ENCODE measurements at places on chromosomes 3 and 15. TPM values are rescaled to one million over a fixed set of nuclear protein-coding genes. Genes with fewer than 3 reads are reported as not detected.

DNA sequence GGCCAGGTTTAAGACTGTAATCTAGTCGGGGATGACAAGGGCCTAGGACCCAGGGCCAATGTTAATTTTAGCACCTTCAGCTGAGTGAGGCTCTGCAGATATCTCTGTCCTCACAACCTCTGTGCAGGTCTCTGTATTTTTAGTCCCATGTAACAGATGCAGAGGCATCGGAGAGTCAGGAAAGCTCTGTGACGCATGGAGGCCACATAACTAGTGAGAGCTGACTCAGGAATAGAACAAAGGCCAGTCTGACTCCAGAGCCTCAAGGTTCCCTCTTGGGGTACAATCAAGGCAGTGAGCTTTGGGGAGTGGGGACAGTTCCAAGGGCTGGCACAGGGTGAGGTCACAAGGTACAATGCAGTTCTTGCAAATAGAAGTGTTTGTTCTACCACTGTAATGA lies 31.0 kb downstream of the FSTL1 start:
- no peaks in the 10 kb centered on the region for H3K36me3 ChIP-seq
- no peak overlapping the region for H3K4me3 ChIP-seq
- no peak for DNase-seq
- H3K27ac ChIP-seq, result no peak overlapping the region
- H3K4me1 ChIP-seq, result peaks cover 14% of the 10 kb centered on the region

- no peaks in the 10 kb centered on the region for H3K4me1 ChIP-seq
- no peak overlapping the region for H3K27ac ChIP-seq
- H3K27me3 ChIP-seq, result no peaks in the 10 kb centered on the region
- no peaks in the 10 kb centered on the region for H3K36me3 ChIP-seq
- DNase-seq, result no peak
Measured at GRCh38 chr3:30456264-30456663, 150.1 kb upstream of the TGFBR2 start.

GRCh38 chr3:38136393-38136776 lies 542 bp downstream of the ACAA1 start:
- peak overlapping the region; percentile 88 for H3K27ac ChIP-seq
- no peaks in the 10 kb centered on the region for H3K27me3 ChIP-seq
- H3K4me3 ChIP-seq, result peak overlapping the region; percentile 90
- peaks cover 42% of the 10 kb centered on the region for H3K36me3 ChIP-seq
- DNase-seq, result peak; percentile 75

DNA sequence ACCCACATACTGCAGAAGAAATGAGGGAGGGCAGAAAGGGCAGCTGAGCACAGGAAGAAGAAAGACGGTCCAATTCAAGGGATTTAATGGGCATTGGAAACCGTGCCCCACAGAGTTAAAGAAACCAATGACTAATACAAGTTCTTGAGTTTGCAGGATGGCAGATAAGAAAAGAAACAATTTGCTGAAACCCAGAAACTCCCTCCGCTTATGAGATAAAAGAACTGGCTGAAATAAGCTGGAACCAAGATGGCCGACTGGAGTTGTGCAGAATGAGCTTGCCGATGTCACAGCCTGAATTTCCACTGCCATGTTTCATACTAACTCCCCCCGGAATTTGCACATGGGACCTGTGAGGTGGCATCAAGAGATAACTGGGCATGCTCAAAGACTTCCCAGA lies 47.1 kb downstream of the SCAP start:
- no peak for DNase-seq
- no peak overlapping the region for H3K4me3 ChIP-seq
- H3K27ac ChIP-seq, result no peak overlapping the region

- no peaks in the 10 kb centered on the region for H3K27me3 ChIP-seq
- H3K4me1 ChIP-seq, result peaks cover 31% of the 10 kb centered on the region
- no peak overlapping the region for H3K27ac ChIP-seq
- peaks cover 22% of the 10 kb centered on the region for H3K36me3 ChIP-seq
Measured at GRCh38 chr15:56165234-56165633, 78.4 kb downstream of the RFX7 start.

GRCh38 chr15:60160909-60161308 lies 156.8 kb downstream of the FOXB1 start:
- peaks cover 4% of the 10 kb centered on the region for H3K4me1 ChIP-seq
- H3K27ac ChIP-seq, result no peak overlapping the region
- DNase-seq, result no peak
- H3K36me3 ChIP-seq, result no peaks in the 10 kb centered on the region

GRCh38 chr15:27238209-27238608 lies 267.2 kb downstream of the GABRG3 start:
- no peak overlapping the region for H3K27ac ChIP-seq
- H3K27me3 ChIP-seq, result no peaks in the 10 kb centered on the region
- DNase-seq, result no peak
- H3K4me1 ChIP-seq, result no peaks in the 10 kb centered on the region

DNA sequence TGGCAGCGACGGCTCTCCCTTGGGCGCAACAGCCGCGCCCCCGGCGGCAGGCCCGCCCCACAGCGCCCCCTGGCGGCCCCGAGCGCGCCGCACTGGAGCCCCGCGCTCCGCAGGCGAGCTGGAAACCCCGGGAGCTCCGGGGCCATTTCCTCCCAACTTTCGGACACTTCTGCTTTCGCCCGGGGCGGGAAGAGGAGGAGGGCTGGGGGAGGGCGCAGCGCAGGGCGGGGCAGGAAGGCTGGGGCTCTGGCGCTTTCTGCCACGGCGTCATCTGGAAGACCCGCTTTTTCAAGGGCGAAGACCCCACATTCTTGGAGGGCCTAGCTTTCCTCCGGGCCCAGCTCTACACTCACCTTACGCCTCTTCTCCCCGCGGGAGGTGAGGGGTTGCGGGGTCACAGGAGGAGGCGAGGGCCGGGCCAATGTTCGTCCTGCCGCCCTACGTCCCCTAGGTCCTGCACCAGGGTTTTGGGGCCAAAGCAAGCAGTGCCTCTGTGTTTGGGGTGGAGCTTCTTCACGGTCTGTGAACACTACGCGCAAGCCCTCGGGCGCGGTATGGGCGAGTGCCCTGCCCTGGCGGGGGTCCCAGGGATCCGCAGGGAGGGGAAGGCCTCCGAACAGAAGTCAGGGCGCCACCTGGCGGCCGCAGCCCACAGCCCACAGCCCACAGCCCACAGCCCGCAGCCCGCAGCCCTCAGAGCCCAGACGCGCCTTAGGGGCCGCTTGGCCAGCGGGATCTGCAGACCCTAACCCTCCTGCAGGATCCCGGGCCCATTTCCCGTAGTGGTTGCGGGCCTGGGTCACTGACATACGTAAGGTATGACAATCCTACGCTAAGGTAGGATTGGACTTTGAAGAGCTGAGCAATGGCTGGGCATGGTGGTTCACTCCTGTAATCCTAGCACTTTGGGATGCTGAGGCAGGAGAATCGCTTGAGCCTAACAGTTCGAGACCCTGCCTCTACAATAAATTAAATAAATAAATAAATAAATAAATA lies 31.1 kb downstream of the FOXL2 start:
- peaks cover 6% of the 10 kb centered on the region for H3K4me1 ChIP-seq
- peak overlapping the region; percentile 88 for H3K4me3 ChIP-seq
- H3K27ac ChIP-seq, result peak overlapping the region; percentile 76
- no peaks in the 10 kb centered on the region for H3K36me3 ChIP-seq
- H3K27me3 ChIP-seq, result peaks cover 17% of the 10 kb centered on the region
- peak; percentile 94 for DNase-seq

GRCh38 chr3:31290046-31290445 lies 242.7 kb upstream of the STT3B start:
- no peaks in the 10 kb centered on the region for H3K36me3 ChIP-seq
- peak overlapping the region; percentile 68 for H3K27ac ChIP-seq
- peaks cover 39% of the 10 kb centered on the region for H3K4me1 ChIP-seq
- H3K4me3 ChIP-seq, result no peak overlapping the region
- DNase-seq, result no peak

- H3K36me3 ChIP-seq, result no peaks in the 10 kb centered on the region
- no peak overlapping the region for H3K27ac ChIP-seq
- H3K27me3 ChIP-seq, result peaks cover 22% of the 10 kb centered on the region
Measured at GRCh38 chr3:134432236-134432635, 53.5 kb downstream of the ANAPC13 start.

DNA sequence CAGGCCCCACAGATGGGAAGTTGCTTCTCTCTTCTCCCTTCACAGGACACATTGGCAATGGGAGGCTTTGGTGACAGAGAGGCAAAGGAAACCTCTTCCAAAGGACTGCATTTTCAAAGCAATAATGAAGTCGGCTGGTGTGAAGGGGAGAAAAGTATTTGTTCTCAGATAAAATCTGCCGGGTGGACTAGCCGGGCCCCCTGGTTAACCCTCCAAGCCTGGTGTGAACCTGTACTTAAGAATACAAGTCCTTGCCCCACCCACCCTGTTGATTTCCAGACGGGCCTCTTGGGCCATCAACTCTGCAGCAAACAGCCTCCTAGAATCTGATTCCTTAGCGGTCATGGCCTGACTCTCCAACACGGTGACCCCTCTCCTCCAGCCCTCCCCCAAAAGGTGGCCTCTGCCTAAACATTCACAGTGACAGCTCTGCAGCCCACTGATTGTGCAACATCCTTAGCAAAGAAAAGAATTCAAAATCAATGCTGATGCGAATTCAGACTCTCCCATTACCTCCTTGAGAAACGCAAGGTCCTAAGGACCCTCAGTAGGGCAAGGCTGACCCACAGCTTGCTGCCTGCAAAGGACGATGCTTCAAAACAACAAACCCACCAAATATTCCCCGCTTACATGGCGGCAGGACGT lies 9.9 kb downstream of the TLE3 start:
- DNase-seq, result no peak
- no peaks in the 10 kb centered on the region for H3K27me3 ChIP-seq
- H3K36me3 ChIP-seq, result peaks cover 93% of the 10 kb centered on the region
- H3K4me3 ChIP-seq, result no peak overlapping the region
- peaks cover 79% of the 10 kb centered on the region for H3K4me1 ChIP-seq
- H3K27ac ChIP-seq, result no peak overlapping the region

DNA sequence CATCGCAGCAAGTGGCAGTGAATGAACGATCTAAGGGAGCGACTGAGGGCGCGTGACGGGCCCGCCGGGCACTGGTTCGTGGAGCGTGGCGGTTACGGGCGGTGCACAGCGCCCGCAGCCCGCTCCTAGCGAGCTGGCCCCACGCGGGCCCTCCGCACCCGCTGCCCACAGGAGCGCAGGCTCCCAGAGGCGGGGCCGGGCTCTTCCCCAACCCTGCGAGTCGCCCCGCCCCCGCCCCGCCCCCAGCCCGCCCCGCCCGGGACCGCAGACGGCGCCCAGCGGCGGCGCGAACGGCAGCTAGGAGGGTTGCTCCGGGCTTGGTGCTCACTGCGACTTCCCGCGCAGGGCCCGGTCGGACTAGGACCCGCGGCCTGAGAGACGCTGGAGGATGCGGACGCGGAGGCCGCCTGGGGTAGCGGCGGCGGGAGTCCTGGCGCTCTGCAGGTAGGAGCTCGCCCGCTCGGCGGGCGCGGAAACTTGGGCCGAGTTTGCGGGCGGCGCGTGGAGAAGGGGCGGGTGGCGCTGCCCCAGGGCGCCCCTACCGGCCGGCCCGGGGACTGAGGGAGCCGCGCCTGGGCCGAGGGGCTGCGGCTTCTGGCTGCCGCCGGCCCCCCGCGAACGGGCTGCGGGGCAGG lies at the start of gene C15orf39:
Gene C15orf39 (plus strand): TSS at position 267 of the 635 bp plus-strand sequence. CDS start 4,167 bp downstream, outside the sequence.
- peaks cover 59% of the 10 kb centered on the region for H3K4me1 ChIP-seq
- peak within 1 kb of the TSS; percentile 94 for H3K4me3 ChIP-seq
- H3K27ac ChIP-seq, result peak within 1 kb of the TSS; percentile 90

DNA sequence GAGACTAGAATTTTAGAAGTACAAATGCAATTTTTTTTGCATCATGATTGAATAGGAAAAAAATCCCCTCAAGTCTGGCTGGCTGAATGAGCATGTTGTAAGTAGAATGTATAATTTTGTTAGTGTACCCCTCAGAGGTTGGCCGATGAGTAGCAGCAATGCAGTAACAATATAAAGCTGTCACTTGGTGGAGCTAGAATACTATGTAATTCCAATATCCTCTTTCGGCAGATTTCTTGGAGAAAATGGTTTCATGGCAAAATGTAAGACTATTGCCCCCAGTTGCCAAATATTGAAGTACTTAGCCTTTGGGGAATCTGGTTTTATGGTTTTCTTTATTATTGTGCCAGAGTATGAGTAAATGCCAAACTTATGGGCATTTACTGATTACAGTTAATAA lies 39.8 kb upstream of the SGO1 start:
- no peaks in the 10 kb centered on the region for H3K36me3 ChIP-seq
- no peak overlapping the region for H3K27ac ChIP-seq
- no peak for DNase-seq
- H3K4me1 ChIP-seq, result no peaks in the 10 kb centered on the region
- no peak overlapping the region for H3K4me3 ChIP-seq

GRCh38 chr15:35912196-35912595 lies 366.2 kb upstream of the DPH6 start:
- H3K4me1 ChIP-seq, result no peaks in the 10 kb centered on the region
- DNase-seq, result no peak
- H3K27me3 ChIP-seq, result no peaks in the 10 kb centered on the region
- no peak overlapping the region for H3K4me3 ChIP-seq
- H3K27ac ChIP-seq, result no peak overlapping the region

GRCh38 chr15:57228395-57228794 lies 147.9 kb upstream of the CGNL1 start:
- no peak overlapping the region for H3K27ac ChIP-seq
- peaks cover 3% of the 10 kb centered on the region for H3K36me3 ChIP-seq
- H3K4me3 ChIP-seq, result no peak overlapping the region
- peaks cover 2% of the 10 kb centered on the region for H3K4me1 ChIP-seq
- H3K27me3 ChIP-seq, result no peaks in the 10 kb centered on the region

DNA sequence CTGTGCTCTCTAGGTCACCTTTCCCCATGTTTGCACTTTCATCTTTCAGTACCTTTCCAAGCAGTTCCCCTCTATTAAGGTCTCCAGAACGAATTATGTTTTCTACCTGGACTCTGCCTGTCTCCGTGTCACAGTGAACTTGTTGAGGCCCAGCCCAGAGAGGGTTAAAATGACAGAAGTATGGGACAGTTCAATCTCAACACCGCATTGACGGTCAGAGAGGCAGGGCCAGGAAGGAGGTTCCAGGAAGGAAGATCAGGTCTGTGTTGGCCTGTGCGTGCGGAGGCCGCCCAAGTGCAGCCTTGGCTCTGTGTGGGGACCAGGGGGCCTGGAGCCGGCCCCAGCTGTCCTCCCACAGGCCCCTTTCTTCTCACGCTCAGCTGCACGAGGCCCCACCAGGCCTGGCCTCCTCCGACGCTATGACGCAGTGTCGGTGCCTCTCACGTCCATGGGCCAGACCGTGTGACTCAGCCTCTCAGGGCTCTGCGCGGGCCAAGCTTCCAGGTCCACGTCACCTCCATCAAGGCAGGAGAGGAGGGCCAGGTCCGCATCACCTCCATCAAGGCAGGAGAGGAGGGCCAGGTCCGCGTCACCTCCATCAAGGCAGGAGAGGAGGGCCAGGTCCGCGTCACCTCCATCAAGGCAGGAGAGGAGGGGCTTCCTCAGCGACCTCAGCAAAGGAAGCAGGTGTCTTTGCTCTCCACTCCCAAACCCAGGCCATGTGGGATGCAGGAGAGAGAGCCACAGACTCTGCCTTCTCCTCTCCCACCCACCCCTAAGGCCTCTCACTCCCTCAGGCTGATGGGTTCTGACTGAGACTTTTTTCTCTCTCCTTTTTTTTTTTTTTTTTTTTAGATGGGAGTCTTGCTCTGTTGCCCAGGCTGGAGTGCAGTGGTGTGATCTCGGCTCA lies 83.1 kb downstream of the CPN2 start:
- peaks cover 12% of the 10 kb centered on the region for H3K27me3 ChIP-seq
- no peak for DNase-seq
- no peaks in the 10 kb centered on the region for H3K36me3 ChIP-seq

Gene CELSR3
- total RNA-seq, result 15.2 TPM

Gene SLC28A1
- not detected for total RNA-seq

Gene RGMA
- not detected for total RNA-seq

Gene THBS1
- total RNA-seq, result 1.9 TPM

Gene RETNLB
- total RNA-seq, result not detected

Gene ACP3
- total RNA-seq, result not detected

Gene SYNM
- total RNA-seq, result 0.79 TPM

Gene HTR3C
- total RNA-seq, result not detected

Gene HDC
- 2.7 TPM for total RNA-seq

Gene CTXN2
- 0.07 TPM for total RNA-seq

Gene TF
- total RNA-seq, result 0.02 TPM
